ENCODE measurements at places on chromosomes 3 and 15.

GRCh38 chr3:17195192-17195611, 310.4 kb downstream of the PLCL2 start:
- no peak for DNase-seq

DNA sequence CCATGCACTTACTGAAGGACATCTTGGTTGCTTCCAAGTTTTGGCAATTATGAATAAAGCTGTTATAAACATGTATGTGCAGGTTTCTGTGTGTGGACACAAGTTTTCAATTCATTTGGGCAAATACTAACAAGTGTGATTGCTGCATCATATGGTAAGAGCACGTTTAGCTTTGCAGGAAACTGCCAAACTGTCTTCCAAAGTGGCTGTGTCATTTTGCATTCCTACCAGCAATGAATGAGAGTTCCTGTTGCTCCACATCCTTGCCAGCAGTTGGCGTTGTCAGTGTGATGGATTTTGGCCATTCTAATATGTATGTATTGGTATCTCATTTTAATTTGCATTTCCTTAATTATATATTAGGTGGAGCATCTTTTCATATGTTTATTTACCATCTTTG, 280.1 kb downstream of the SV2B start:
- no peak for DNase-seq

DNA sequence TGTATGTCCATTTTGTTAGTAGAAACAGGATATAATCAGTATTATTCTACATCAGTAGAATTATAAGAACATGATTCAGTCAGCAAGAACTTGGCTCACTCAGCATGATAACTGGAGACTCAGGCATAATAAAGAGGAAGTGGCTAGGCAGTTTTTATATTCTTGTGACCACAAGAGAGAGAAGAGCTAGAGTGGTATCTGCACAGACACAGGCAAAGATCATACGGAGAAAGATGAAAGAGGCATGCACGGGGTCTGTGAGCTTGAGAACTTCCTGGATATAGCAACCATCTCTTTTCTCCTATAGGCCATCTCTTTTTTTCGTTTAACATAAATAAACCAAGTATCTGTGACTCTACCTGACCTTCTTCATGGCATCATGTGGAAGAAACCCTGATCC, 46.8 kb downstream of the MYO5A start:
- no peak for DNase-seq

GRCh38 chr3:58013973-58014649, 5.9 kb downstream of the FLNB start:
- no peak for DNase-seq

GRCh38 chr3:3726549-3726948, 72.7 kb upstream of the LRRN1 start:
- no peak for DNase-seq

- DNase-seq, result no peak
Observed at GRCh38 chr15:42623951-42624350, 48.5 kb downstream of the STARD9 start.

DNA sequence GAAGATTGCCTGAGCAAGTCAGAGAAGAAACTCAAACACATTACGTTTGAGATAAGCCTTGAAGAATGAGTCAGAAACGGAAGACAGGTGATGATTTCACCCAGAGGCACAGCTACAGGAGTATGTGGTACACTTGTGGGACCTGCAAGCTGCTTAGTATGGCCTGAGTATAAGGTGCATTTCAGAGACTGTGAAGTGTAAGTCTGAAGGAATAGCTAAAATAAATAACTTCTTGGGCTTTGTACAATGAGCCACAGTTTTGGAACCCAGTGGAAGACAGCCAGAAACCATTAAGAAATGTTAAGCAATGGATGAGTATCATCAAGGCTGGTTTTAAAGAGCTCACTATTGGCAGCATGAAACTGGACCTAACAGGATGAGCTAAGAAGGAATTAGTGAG, 826.2 kb downstream of the ROBO1 start:
- no peak for DNase-seq

- DNase-seq, result no peak
Observed at GRCh38 chr15:71054286-71054952, 60.9 kb upstream of the THSD4 start.

- DNase-seq, result no peak
Observed at GRCh38 chr15:48031466-48031865, 89.3 kb upstream of the SLC24A5 start.

DNA sequence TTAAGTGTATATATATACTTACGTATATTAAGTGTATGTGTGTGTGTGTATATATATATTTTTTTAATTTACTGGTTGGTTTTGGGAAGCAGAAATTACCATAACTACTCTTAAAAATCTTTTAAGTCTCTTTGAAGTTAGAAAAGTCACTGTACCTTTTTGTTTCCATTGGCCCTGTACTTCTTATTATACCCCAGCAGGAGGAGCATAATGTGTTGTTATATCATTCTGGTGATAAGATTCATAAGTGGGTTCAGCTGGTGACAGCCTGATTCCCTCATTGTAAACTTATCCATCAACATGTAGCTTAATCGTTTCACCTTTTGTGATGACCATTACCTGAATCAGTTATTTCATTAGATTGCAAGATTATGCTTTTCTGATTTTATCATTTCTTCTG, 30.8 kb downstream of the MLH1 start:
- DNase-seq, result no peak

- DNase-seq, result no peak
Observed at GRCh38 chr3:45178183-45179023, 32.2 kb upstream of the CDCP1 start.

GRCh38 chr15:77858792-77859490, 218.6 kb downstream of the TBC1D2B start:
- no peak for DNase-seq

DNA sequence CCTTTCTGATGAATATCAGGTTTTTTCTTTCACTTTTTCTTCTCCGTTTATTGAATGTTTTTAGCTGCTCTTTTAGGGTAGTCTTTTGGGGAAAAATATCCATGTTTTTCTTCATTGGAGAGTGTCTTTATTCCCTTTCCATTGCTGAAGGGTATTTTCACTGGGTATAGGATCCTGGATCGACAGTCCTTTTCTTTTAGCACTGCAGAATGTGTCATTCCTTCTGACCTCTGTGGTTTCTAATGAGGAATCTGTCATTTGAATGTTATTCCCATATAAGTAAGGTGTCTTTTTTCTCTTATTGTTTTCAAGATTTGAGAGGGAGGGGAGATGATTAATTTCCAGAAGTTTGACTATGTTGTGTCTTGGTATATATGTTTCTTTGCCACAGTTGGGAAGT, 96.8 kb downstream of the BBX start:
- no peak for DNase-seq

DNA sequence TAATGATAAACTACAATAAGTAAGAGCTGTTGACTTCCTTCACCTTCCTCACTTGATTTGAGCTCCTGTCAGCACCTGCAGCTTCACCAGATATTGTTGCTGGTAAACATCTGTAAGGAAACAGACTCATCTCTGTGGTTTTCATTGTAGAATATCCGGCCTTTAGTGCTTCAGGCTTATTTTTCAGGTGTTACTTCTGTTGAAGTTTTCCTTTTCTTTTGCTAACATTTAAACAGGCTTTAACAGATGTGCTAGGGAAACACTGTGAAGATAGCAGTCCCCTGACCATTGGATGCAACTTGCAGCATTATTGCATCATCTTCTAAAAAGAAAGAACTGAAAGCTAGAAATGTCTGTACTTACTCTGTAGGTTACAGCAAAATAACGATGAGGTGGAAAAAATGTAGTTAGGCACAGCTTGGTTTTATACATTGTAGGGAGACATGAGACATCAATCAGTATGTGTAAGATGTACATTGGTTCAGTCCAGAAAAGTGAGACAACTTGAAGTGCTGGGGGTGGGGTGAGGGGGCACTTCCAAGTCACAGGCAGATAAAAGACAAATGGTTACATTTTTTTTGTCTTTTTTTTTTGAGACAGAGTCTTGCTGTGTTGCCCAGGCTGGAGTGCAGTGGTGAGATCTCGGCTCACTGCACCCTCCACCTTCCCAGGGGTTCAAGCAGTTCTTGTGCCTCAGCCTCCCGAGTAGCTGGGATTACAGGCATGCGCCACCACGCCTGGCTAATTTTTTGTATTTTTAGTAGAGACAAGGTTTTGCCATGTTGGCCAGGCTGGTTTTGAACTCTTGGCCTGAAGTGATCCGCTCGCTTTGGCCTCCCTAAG, 10.2 kb downstream of the EDEM1 start:
- no peak for DNase-seq

- no peak for DNase-seq
Observed at GRCh38 chr3:40201770-40202169, 107.7 kb upstream of the EIF1B start.

DNA sequence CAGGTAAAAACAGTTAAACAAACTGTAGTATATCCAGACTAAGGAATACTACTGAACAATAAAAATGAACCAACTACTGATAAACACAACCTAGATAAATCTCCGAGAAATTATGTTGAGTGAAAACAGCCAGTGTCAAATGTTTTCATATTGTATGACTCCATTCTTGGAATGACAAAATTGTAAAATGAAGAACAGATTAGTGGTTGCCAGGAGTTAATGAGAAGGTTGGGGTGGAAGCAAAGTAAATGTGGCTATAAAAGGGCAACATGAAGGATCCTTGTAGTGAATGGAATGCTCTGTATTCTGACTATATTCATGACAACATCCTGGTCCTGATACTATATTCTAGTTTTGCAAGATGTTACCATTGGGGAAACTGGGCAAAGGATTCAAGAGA, 27.5 kb upstream of the ACKR4 start:
- DNase-seq, result no peak

DNA sequence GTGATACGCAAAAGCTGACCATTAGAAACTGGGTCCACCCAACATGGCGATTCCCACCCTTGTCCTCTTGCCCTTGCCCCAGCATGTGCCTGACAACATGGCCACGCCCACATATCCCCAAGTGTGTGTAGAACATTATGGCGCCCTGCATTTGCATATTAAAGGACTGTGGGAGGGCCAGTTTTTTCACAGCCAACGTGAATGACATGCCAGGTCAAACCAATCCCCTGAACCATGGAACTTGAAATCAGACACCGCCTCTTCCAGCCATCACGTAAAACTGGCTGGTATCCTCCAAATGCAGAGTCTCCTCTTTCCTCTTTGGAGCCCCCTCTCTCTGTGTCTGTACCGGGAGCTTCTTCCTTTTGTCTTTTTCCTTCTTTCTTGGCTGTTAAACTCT, 156.7 kb upstream of the EPHA6 start:
- DNase-seq, result no peak

DNA sequence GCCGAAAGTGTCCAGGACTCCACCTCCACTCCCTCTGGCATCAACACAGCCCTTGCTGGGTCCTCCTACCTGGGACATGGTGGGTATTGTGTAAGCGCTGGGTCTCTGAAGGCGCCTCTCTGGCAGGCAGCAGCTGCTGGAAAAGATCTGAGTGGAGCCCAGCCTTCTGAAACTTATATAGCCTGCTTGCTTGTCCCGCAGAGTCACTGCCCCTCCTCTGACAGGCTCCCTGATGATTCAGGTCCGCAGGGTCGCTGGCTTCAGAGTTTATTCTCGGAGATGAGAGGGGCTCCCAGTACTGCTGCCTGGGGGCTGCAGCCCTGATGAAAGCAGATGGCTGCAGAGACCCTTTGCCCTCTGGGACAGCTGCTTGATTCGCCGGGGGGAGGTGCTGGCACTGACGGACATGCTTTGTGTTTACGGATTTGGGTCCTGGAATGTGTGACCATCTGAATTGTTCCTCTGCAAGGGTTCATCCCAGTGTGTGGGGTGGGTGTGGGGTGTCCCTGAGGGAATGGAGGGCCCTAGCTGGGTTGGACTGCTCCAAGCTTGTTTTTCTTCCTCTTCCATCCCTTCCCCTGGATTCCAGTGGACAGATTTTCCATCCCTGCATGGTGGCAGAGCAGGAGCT, at the start of gene MUSTN1:
Gene MUSTN1 (minus strand): TSS at position 149 of the 631 bp plus-strand sequence. CDS start 71 bp downstream, at position 78.
- no peak for DNase-seq

DNA sequence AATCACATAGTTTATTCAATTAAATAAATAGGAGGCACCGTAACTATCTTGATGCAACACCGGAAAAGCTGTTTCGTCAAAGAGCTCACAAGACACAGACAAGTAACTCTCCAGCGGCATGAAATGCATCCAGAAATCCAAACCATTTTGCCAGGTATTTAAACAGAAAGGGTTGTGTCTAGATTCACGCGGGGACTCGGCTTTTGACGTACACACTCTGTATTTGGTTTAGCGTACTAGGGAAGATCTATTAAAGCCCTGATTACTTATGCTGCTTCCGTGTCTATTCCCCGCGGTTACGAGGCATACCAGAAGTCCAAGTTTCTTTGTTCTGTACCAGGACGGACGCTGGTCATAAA, 718 bp downstream of the BNIP2 start:
- no peak for DNase-seq

DNA sequence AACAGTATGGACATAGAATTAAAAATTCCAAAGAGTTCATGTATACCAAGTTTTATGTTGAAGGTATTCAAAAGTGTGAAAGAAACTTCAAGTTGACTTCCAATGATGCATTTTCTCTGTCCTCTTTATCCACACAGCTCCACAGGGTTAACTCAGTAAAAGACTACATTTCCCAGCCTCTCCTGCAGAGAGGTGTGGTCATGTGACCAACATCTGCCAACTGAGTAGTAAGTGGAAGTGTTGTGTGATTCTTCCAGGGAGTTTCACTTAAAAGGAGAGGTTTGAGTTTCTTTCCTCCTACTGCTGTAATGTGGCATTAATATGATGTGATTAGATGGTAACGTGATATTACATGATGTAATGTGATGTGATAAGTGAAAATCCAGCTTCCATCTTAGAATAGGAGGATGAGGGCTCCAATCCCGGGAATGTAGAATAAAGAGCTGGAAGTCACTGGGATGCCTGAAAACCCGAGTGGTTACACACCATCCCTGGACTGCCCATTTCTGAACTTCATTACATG, 280.6 kb downstream of the ARRDC4 start:
- no peak for DNase-seq

DNA sequence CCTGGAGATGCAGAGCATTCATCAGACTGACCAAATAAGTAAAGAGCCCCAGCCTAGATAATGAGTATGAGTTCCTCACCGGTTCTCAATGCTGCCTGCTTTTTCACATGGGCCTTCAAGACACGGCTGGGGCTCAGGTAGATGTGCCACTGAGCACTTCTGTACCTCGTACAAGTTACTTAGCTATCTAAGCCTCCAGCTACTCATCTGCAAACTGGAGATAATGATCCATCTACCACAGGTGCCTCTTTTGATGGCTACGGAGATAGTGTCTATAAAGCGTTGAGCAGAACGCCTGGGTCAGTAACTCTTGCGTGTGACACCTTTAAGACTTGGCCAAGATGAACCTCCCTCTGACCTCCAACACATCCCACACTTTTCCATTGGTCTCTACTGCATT, 56.3 kb downstream of the CCR4 start:
- DNase-seq, result no peak

- DNase-seq, result no peak
Observed at GRCh38 chr3:190810957-190811356, 51.5 kb downstream of the GMNC start.

GRCh38 chr15:70615435-70616310, 147.7 kb downstream of the UACA start:
- no peak for DNase-seq

- no peak for DNase-seq
Observed at GRCh38 chr15:26572602-26573350, 200.1 kb downstream of the GABRB3 start.

- DNase-seq, result no peak
Observed at GRCh38 chr3:109071350-109072142, 46.4 kb downstream of the MORC1 start.
